ENCODE measurements at places on chromosomes 5 and 9. TPM values are rescaled to one million over a fixed set of nuclear protein-coding genes. Genes with fewer than 3 reads are reported as not detected.

DNA sequence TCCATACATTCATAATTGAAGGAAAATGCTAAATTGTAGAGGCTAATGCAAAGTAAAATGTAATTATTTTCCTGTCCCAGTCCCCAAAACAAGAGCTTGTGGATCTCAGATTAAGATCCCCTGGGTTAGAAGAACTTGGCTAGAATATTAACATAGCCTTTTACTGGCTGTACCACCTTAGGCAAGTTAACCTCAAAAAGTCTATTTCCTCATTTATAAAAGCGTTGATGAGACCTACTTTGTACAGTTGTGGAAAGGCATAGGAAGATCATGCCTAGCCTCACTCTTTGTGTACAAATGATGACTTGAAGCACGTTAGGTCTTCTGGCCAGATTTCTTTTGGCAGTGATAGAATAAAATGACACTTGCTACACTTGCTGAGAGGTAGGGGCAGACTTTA is 97.2 kb downstream of the F2RL2 start:
- H3K27ac ChIP-seq = no peak overlapping the region
- no peaks in the 10 kb centered on the region for H3K27me3 ChIP-seq
- peaks cover 9% of the 10 kb centered on the region for H3K36me3 ChIP-seq
- peaks cover 94% of the 10 kb centered on the region for H3K4me1 ChIP-seq

DNA sequence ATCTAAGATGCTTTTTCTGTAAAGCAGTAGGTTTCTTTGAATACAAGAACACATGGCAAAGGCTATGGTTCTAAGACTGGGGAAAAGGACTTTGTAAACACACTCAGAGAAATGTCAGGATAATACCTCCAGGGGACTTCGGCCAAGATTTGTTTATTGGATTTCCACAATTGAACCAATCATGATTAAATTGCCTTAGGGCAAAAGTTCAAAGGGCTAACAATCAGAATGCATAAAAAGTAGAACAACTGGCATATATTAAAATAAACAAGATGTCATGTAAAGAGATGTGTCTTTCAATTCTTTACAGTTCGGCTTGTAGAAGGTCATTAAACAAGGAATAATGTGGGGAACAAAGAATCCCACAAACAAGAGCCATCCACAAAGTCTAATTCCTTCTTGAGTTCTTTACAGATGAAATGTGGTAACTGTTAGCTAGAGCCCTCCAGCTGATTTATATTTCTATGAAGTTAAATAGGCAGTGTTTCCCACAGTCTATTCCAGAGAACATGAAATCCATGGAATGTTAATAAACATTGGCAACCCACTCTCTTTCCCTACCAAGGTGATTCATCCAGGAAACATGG is 565.5 kb downstream of the ZNF608 start:
- H3K4me3 ChIP-seq = no peak overlapping the region
- no peaks in the 10 kb centered on the region for H3K27me3 ChIP-seq
- no peaks in the 10 kb centered on the region for H3K36me3 ChIP-seq
- no peaks in the 10 kb centered on the region for H3K4me1 ChIP-seq
- no peak for DNase-seq

DNA sequence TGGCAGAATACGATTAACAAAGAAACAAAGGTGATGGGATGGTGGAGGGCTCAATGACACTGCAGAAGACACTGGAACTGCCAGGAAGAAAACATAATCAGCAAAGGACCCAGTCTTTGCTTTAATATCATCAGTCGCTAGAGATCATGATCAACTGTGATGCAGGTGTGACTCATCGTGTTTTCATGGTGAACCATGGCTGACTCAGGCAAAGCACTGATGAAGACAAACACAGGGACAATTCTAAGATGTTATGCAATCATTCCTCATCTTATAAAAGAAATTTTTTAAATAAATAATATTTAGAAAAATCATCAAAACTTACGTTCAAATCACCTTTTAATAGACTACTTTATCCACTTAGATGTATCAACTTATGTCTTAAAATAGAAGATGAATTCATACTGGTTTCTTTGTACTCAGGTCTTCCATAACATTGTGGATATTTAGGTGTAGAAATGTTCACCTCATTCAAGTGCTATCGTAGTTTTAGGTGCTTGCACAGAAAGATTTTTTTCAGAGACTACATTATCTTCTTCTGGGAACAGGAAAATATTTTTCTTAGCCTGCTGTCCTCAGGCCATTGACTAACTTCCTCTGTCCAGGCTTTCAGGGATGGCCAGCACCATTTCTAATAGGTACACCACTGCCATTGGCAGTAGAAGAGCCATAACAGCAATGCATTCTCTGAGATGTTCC is 673.4 kb upstream of the MEF2C start:
- H3K36me3 ChIP-seq = no peaks in the 10 kb centered on the region
- no peak overlapping the region for H3K27ac ChIP-seq
- H3K4me3 ChIP-seq = no peak overlapping the region
- H3K27me3 ChIP-seq = peaks cover 2% of the 10 kb centered on the region
- DNase-seq = no peak

DNA sequence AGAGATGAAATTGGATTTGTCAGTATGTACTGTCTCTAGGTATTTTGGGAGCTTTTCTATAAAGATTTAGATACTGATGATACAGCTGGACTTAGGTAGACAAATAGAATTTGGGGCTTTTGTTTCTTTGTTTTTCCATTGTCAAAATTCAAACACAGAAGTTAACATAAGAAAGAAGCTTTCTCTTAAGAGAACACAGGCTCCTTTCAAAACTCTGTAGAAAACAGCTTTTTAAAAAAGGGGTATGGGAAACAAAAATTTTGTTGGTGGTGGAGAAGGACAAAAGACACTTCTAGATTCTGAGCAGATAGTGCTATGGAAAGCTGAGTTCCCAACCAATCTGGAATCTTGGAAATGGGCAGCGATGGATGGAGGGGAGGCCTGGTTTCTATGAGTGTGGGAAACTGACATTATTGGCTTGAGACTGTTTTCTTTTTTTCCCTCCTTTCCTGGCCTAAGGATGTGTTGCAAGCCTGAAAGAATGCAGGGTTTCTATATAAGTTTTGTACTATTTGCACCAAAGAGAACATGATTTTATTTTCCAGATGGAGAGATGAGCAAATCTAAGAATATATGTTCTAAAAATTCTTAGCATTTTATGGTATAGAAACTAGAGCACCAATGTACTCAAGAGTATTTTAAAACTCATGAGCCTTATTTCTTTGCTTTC is 240.0 kb downstream of the PRR16 start:
- no peak overlapping the region for H3K4me3 ChIP-seq
- peaks cover 11% of the 10 kb centered on the region for H3K27me3 ChIP-seq
- H3K36me3 ChIP-seq = no peaks in the 10 kb centered on the region

DNA sequence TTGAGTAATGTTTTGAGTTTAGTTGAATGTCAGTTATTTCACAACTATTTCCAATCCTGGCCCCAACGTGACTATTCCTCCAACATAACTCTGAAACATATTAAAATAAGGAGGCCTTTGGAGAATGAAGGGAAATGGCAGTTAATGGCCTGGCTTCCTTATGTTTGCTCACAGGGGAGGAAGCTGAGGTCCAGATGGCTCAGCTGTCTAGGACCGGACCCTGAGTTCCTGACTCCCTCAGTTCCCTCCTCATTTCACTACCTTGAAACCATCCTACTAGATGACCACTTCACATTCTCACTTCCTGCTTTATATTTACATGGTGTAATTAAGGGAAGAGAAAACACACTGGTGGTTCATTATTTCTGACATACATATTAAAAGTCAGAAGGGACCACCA is 6.6 kb downstream of the OTULINL start:
- no peaks in the 10 kb centered on the region for H3K36me3 ChIP-seq
- H3K27ac ChIP-seq = no peak overlapping the region
- peaks cover 64% of the 10 kb centered on the region for H3K4me1 ChIP-seq
- no peak for DNase-seq
- no peak overlapping the region for H3K4me3 ChIP-seq
- no peaks in the 10 kb centered on the region for H3K27me3 ChIP-seq

DNA sequence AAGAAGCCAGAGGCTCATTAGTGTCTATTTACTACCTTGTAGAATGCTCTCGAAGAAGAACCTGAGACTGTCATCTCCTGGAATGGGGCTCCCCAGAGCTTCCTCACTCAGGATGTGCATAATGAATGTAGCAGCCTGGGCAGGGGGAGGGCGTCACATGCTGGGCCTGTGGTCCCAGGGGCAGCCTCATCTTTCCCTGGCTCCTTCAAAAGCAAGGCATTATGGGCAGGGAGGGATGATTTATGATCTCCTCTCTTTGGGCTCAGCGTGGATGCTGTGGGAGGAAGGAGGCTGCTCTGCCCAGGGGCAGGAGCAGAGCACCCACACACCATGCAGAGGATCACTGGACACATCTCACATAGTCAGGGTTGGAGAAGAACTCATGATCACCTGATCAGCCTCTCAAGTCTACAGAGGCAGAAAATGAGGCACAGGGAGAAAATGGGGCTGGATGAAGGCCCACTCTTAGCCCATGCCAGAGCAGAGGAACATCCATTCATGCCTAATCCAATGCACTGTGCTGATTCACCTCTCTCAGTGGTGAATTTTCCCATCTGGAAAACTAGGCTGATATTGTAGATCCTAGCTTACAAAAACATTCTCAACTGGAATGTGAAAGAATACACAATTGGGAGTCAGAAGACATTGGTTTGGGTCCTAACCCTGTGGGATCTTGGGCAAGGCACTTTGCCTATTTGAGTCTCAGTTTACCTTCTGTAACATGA is 173.7 kb downstream of the CARTPT start:
- no peak overlapping the region for H3K27ac ChIP-seq
- peaks cover 15% of the 10 kb centered on the region for H3K27me3 ChIP-seq
- H3K36me3 ChIP-seq = no peaks in the 10 kb centered on the region
- DNase-seq = no peak
- H3K4me1 ChIP-seq = no peaks in the 10 kb centered on the region
- H3K4me3 ChIP-seq = no peak overlapping the region

DNA sequence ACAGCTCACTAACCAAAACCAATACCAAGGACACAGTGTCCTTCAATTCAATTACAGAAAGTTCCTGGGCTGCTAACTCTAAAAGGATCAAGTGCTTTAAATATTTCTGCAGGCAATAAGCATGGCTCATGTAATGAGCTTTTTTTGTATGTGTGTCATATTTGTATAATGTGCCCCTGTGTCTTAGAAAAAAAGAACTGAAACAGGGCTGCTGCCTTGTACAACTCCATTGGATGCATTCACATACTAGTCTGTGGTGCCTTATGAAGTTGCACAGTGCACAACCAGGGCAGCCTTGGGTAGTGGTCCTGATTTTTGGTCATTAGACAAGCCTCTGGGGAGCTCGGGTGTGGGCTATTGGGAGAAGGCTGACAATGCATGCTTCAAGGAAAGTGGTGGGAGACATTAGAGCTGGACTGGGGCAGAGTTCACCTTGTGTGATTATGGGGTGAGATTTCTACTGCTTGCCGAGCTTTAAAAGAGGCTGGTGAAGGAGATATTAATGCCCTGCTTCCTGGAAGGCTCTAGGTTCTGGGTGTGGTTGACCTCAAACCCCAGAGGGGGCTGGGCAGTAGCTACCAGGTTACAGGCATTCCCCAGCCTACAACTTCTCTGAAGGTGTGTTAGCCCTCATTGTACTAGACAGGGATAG is 3.6 kb upstream of the CPEB4 start:
- peaks cover 2% of the 10 kb centered on the region for H3K36me3 ChIP-seq
- H3K27ac ChIP-seq = peak overlapping the region; percentile 21
- H3K4me1 ChIP-seq = peaks cover 47% of the 10 kb centered on the region
- H3K27me3 ChIP-seq = no peaks in the 10 kb centered on the region
- no peak overlapping the region for H3K4me3 ChIP-seq
- peak; percentile 41 for DNase-seq

- peaks cover 2% of the 10 kb centered on the region for H3K4me1 ChIP-seq
- H3K27ac ChIP-seq = no peak overlapping the region
- peaks cover 12% of the 10 kb centered on the region for H3K36me3 ChIP-seq
- H3K27me3 ChIP-seq = no peaks in the 10 kb centered on the region
- H3K4me3 ChIP-seq = no peak overlapping the region
These were observed 50.2 kb upstream of the SAP30L start for GRCh38 chr5:154395407-154396106.

GRCh38 chr5:136677217-136677616 is 311.9 kb upstream of the TRPC7 start:
- no peak overlapping the region for H3K27ac ChIP-seq
- H3K36me3 ChIP-seq = no peaks in the 10 kb centered on the region
- DNase-seq = no peak
- no peak overlapping the region for H3K4me3 ChIP-seq
- H3K27me3 ChIP-seq = no peaks in the 10 kb centered on the region

GRCh38 chr9:77714077-77714549 is 66.0 kb upstream of the GNA14 start:
- H3K4me3 ChIP-seq = no peak overlapping the region
- H3K27ac ChIP-seq = no peak overlapping the region
- H3K27me3 ChIP-seq = no peaks in the 10 kb centered on the region
- DNase-seq = no peak
- H3K4me1 ChIP-seq = peaks cover 44% of the 10 kb centered on the region

DNA sequence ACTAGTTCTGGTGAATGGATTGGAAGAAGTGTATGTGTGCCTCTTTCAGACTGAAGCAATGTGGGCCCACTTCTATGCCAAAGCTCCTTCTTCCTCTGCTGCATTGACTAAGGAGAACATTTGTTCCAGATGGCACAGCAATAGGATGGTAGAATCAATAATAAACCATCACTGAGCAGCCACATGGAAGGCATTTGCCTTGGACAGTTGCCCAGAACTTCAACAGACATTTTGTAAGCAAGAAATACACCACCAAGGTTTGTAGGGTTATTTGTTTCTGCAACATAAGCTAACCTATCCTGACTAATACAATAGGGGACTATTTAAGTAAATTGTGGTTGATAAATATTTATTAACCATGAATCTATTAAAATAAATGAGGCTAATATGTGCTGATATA is 37.7 kb upstream of the CSNK1G3 start:
- H3K27ac ChIP-seq = no peak overlapping the region
- H3K4me1 ChIP-seq = no peaks in the 10 kb centered on the region
- H3K27me3 ChIP-seq = peaks cover 13% of the 10 kb centered on the region
- H3K4me3 ChIP-seq = no peak overlapping the region
- H3K36me3 ChIP-seq = peaks cover 6% of the 10 kb centered on the region

- H3K4me3 ChIP-seq = no peak overlapping the region
- no peak overlapping the region for H3K27ac ChIP-seq
- H3K4me1 ChIP-seq = no peaks in the 10 kb centered on the region
- DNase-seq = no peak
- no peaks in the 10 kb centered on the region for H3K36me3 ChIP-seq
These were observed 100.1 kb downstream of the PSAT1 start for GRCh38 chr9:78397045-78397444.

DNA sequence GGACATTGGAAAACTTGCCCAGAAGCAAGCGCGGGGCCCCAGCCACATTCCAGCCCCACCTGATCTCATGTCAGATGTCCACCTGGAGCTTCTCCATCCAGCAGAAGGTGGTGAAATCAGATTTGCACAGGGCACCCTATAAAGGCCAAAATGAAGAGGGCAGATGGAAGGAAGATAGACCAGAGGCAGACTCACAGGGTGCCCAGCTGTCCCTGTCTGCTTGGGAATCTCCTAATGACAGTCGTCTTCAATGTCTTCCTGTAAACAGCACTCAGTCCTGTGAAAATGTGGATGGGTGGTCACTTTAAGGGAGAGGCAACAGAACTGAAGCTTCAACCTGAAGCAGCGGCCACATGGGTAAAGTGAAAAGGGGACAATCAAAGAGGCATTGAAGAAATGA is 607.5 kb downstream of the IRX1 start:
- no peaks in the 10 kb centered on the region for H3K27me3 ChIP-seq
- no peak overlapping the region for H3K4me3 ChIP-seq
- no peak for DNase-seq
- no peaks in the 10 kb centered on the region for H3K4me1 ChIP-seq
- no peak overlapping the region for H3K27ac ChIP-seq

C8G gene
- total RNA-seq = not detected

GAPT gene
- total RNA-seq = not detected

NTRK2 gene
- total RNA-seq = 1.8 TPM

LCN15 gene
- not detected for total RNA-seq

CKMT2 gene
- not detected for total RNA-seq

CDKN2B-AS1 gene
- total RNA-seq = 0.23 TPM

PDCD1LG2 gene
- 0.81 TPM for total RNA-seq

FLT4 gene
- total RNA-seq = 0.75 TPM

KYAT1 gene
- 18.5 TPM for total RNA-seq

CCNH gene
- 111 TPM for total RNA-seq

All from activated CD4-positive, alpha-beta T cell treated with anti-CD3 and anti-CD28 coated beads for 36 hours (primary cell).